Endodermal cell (in vitro differentiated cells): ENCODE measurements at places on chromosomes 1 and 21. TPM values are rescaled to one million over a fixed set of nuclear protein-coding genes. Genes with fewer than 3 reads are reported as not detected.
A peak's percentile ranks its signal among the peaks of the same experiment; 100 is the strongest.

Gene F13B
- total RNA-seq, result not detected in 3 replicates

Gene FMO5
- total RNA-seq, result 13.9 and 17.8 TPM in 2 replicates

Gene ADORA3
- not detected in 3 replicates for total RNA-seq

Gene HTR6
- 0.18 and 0.31 TPM in 2 replicates for total RNA-seq

Gene FRRS1
- total RNA-seq, result 9.9 and 10.1 TPM in 2 replicates

- no peak overlapping the region for H3K4me3 ChIP-seq
- H3K27ac ChIP-seq, result no peak overlapping the region
- DNase-seq, result peak; percentile 62
- no peaks in the 10 kb centered on the region for H3K27me3 ChIP-seq
Observed at GRCh38 chr1:119554183-119554582, 47.2 kb downstream of the HSD3B1 start.

DNA sequence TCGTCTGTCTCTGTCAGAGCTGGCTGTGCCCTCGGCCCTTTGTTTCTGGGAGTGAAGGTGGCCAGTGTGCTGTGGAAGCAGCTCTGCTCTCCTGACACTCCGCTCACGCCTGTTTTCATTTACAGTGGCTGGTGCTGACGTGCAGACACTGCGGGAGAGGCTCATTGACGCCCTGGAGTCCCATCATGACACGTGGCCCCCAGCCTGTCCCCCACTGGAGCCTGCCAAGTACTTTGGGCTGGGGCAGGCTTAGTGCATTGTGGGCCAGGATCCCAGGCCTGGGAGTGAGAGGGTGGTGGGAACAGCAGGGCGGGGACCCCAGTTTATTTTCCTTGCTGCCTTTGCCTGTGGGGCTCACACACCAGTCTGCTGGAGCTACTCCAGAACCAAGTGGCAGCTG is 21.1 kb downstream of the QSOX1 start:
- no peaks in the 10 kb centered on the region for H3K27me3 ChIP-seq
- peaks cover 9% of the 10 kb centered on the region for H3K36me3 ChIP-seq
- H3K4me1 ChIP-seq, result no peaks in the 10 kb centered on the region

DNA sequence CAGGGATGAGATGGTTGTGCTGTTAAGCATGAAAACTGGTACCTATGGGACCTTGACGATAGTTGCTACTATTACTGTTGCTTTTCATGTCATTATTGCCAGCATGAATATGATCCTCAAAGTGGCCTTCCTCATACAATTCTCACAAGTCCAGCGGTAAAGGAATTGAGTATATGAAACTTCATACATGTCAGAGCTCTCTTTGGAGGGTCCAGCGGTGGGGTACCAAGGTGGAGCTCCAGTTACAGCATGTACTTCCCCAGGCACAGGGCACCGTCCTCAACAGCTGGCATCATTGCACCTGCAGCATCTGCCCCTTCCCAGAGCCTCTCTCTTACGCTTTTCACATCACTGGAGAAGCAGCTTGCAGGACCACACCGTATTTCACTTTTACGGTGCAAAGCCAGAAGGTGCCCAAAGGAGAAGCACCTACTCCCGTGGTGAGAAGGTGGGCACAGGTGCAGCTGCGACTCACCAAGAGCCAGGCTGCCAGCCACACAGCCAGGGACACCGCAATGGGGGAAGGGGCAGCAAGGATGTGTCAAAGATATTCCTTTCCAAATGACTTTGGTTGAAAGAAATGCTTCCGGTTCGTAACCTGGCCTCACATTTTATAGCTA is 166.4 kb upstream of the IRF2BP2 start:
- H3K4me3 ChIP-seq, result no peak overlapping the region
- peaks cover 32% of the 10 kb centered on the region for H3K27me3 ChIP-seq
- peaks cover 5% of the 10 kb centered on the region for H3K4me1 ChIP-seq
- no peak overlapping the region for H3K27ac ChIP-seq
- no peaks in the 10 kb centered on the region for H3K36me3 ChIP-seq

DNA sequence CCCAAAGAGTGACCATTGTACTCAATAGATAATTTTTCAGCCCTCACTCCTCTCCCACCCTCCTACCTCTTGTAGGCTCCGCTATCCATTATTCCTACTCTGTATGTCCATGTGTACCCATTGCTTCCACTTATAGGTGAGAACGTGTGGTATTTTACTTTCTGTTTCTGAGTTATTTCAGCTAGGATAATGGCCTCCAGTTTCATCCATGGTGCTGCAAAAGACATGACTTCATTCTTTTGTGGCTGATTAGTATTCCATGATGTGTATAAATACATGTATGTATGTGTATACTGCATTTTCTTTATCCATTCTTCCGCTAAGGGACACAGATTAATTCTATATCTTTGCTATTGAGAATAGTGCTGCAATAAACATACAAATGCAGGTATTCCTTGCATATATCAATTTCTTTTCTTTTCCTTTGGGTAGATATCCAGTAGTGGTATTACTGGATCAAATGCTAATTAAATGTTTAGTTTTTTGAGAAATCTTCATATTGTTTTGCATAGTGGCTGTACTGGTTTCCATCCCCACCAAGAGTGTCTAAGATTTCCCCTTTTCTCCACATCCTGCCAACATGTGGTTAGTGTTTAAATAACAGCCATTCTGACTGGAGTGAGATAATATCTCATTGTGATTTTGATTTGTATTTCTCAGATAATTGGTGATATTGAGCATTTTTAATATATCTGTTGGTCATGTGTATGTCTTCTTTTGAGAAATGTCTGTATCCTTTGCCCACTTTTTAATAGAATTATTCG is 4.9 kb downstream of the LY9 start:
- no peak overlapping the region for H3K4me3 ChIP-seq
- H3K27ac ChIP-seq, result no peak overlapping the region
- H3K27me3 ChIP-seq, result no peaks in the 10 kb centered on the region

GRCh38 chr1:169091480-169091941 is 15.0 kb upstream of the ATP1B1 start:
- H3K4me1 ChIP-seq, result peaks cover 7% of the 10 kb centered on the region
- H3K4me3 ChIP-seq, result no peak overlapping the region
- no peak for DNase-seq
- no peak overlapping the region for H3K27ac ChIP-seq
- H3K27me3 ChIP-seq, result no peaks in the 10 kb centered on the region
- no peaks in the 10 kb centered on the region for H3K36me3 ChIP-seq

- H3K27ac ChIP-seq, result no peak overlapping the region
- H3K27me3 ChIP-seq, result no peaks in the 10 kb centered on the region
- H3K4me3 ChIP-seq, result no peak overlapping the region
- DNase-seq, result no peak
- no peaks in the 10 kb centered on the region for H3K4me1 ChIP-seq
- no peaks in the 10 kb centered on the region for H3K36me3 ChIP-seq
Observed at GRCh38 chr1:172083191-172083590, 241.9 kb downstream of the DNM3 start.

GRCh38 chr1:233928123-233928522 is 23.6 kb downstream of the SLC35F3 start:
- no peak for DNase-seq
- H3K36me3 ChIP-seq, result no peaks in the 10 kb centered on the region
- H3K27ac ChIP-seq, result no peak overlapping the region
- H3K27me3 ChIP-seq, result no peaks in the 10 kb centered on the region
- no peaks in the 10 kb centered on the region for H3K4me1 ChIP-seq
- H3K4me3 ChIP-seq, result no peak overlapping the region

DNA sequence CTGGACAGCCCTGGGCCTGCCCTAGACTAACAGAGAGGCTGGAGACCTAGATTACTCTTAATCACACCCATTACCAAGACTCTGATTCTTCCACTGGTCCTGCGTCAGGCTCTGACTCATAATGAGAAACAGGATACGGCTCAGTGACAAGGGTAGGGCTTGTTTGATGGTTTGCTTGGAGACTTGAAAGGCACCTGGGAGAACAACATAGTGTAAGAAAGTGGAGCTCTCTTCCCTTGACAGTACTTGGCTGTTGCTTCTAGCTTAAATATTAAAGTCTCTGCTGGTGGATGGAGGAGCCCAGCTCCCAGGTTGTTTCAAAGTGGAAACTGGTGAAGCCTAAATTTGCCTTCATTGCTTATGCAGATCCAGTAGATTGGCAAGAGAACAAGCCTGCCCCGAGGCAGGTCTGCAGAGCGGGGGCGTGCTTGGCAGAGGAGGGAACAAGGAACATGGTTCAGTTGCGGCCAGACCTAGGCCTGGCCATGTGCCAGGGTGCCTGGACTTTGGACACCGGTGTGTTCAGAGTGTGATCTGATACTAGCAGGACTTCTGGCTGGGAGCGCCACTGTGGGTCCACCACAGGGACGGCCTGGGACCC is 480.6 kb downstream of the CAMTA1 start:
- H3K4me1 ChIP-seq, result no peaks in the 10 kb centered on the region
- H3K36me3 ChIP-seq, result no peaks in the 10 kb centered on the region
- peak; percentile 33 for DNase-seq
- no peak overlapping the region for H3K4me3 ChIP-seq
- H3K27ac ChIP-seq, result no peak overlapping the region

DNA sequence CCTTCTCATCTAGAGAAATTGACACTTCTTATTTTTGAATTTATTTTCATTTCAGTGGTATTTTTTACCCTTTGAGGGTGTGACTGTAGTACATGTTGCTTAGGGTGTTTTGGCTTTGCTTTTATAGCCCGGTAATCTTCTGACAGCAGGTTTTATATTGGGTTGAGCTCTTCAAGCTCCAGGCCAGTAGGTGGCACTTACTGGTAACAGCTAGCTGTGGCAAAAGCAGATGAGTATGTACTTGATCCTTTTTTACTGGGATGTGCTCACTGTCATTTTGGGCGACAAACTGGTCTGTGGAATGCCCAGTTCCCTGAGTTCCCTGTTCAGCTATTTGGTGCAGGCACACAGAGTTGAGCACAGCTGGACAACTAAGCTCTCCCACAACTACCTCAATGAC is 916.2 kb upstream of the B3GALT2 start:
- no peak overlapping the region for H3K4me3 ChIP-seq
- peak; percentile 59 for DNase-seq
- H3K36me3 ChIP-seq, result no peaks in the 10 kb centered on the region
- no peaks in the 10 kb centered on the region for H3K4me1 ChIP-seq
- H3K27ac ChIP-seq, result no peak overlapping the region
- H3K27me3 ChIP-seq, result no peaks in the 10 kb centered on the region

DNA sequence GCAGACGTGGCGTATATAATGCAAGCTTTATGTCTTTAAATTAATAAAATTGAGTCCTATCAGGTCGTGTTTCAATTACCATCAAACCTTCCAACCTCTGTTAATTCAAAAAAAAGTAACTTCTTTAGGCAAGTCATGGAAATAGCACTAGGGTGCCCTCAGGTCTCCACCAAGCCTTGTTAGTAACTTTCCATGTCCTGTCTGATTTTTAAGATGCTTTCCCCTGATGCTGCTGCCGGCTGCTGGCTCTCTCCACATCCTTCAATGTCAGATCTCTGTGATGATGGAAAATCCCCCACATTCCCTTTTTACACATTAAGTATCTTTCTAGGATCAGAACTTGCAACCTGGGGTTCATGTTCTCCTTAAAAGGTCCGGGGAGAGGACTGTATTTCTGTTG is 3.0 kb downstream of the ERG start:
- H3K36me3 ChIP-seq, result no peaks in the 10 kb centered on the region
- no peak overlapping the region for H3K27ac ChIP-seq
- H3K27me3 ChIP-seq, result no peaks in the 10 kb centered on the region
- DNase-seq, result no peak

- H3K4me1 ChIP-seq, result peaks cover 17% of the 10 kb centered on the region
- H3K27me3 ChIP-seq, result no peaks in the 10 kb centered on the region
Observed at GRCh38 chr1:116987256-116987555, 14.4 kb upstream of the CD101 start.
